Activated CD8-positive, alpha-beta memory T cell treated with anti-CD3 and anti-CD28 coated beads for 1 hour (primary cell): ENCODE measurements at places on chromosomes 4 and X.
A peak's percentile ranks its signal among the peaks of the same experiment; 100 is the strongest.

DNA sequence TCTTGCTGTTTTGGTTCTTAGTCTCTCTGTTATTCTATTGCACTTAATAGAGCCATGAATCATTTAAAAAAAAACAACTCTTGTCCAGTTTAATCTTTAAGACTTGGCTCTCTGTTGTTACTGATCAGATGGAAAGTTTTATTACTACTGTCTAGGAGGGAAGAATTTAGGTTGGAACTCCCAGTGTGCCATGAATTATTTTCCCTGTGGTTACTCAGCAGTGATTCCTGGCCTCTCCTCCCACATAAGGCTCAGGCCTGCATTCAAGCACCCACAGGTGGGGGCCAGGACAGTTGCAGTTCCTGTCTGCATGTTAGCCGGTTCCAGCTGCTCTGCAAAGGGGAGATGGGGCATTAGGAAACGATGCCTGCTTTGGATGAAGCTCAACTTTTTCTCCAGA lies 29.8 kb upstream of the ESX1 start:
- no peak for DNase-seq

DNA sequence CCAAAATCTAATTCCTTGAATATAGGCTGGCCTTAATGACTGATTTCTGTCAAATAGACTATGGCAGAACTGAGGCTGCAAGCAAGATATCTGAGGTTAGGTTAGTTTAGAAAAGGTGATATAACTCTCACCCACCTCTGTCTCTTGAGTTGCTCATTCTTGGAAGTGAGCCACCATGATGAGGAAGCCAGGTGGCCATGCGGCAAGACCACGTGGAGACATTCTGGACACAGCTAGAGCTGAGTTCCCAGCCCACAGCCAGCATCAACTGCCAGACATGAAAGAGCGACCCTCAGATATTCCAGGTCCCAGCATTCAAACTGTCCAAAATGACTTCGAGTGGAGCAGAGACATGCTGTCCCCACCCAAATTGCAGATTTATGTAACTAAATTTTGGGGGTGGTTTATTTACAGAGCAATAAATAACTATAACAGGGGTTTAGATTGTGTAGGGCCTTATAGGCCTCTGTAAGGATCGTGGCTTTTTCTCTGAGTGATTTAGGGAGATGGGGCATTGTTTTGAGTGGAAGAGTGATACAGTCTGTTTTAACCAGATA lies 33.7 kb downstream of the USP53 start:
- no peak for DNase-seq

GRCh38 chr4:142781114-142781513 lies 65.0 kb downstream of the INPP4B start:
- no peak for DNase-seq

GRCh38 chr4:89248879-89249281 lies 58.7 kb downstream of the GPRIN3 start:
- no peak for DNase-seq

DNA sequence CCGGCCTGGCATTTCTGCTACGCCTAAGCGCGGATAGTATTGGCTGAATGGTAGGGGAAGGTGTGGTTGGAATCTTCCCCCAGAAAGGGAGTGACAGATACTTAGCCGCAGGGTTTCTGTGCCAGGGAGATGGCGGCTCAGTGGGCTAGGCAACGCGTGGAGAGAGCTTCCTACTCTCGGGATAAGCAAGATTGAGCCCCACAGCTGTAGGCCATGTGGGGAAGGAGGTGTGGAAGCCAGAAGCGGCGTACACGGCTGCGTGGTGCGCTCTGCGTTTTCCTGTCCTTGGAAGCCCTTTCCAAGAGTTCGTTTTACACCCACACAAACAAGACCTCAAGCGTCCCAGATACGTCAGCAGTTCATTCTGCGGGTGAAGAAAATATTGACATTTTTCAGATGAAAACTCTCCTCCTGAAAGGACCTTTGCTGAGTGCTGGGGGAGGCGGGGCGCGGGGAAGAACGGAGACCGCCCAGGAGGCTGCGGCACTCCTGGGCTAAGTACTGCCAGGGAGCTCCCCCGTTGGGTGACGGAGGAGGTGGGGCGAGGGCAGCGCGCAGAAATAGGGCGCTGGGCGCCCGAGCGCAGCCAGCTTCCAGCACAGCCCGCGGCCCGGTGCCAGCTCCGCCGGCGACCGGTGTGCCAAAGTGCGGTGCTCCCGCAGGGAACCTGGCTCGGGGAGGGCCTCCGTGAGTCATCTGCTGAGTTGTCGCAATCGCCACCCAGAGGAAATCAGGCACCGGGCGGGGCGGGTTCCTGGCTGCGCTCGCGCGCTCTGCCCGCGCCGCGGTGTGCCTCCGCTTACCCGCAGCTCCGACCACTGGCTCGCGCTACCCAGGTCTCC lies at the start of gene GPAT3:
Gene GPAT3 (plus strand): TSS at position 589 of the 842 bp plus-strand sequence. CDS start 515 bp downstream, outside the sequence.
- DNase-seq, result peak; percentile 17

DNA sequence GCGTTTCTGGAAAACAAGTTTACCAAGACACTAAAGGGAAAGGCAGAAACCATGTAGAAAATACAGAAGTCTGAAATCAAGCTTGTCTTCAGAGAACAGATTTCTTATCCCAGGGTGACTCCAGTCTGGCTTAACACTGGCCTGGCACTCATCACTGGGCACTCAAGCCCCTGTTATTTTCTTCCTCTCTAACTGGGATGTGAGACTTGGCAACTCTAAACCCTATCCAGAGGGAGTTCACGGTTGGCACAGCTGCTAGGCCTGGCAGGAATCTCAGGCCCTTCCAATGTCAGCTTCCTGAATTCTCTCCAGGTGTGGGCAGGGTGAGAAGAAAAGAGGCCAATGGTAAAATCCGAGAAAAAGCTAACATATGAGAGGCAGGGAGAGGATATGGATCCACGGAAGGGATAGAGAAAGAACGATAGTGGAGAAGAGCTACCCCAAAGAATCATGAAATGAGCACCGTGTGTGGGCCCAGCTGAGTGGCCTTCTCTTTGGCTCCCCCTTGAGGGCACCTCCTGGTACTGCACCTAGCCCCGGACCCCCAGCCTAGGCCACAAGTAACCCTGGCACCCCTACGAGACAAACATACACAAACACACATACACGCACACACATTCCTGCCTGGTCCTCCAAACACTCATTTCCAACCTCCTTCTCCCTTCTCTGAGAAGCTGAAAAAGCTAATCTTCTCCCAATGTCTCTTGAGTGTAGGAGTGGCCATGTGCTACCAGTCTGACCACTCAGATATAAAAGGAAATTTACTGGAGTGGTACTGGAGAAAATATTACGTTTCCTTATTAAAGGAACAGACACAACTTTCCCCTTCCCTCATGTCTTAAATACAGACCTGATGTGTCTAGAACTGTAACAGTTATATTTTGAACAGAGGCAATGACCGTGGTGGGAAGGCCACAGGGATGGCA lies 16.6 kb upstream of the PTCHD1 start:
- DNase-seq, result no peak

DNA sequence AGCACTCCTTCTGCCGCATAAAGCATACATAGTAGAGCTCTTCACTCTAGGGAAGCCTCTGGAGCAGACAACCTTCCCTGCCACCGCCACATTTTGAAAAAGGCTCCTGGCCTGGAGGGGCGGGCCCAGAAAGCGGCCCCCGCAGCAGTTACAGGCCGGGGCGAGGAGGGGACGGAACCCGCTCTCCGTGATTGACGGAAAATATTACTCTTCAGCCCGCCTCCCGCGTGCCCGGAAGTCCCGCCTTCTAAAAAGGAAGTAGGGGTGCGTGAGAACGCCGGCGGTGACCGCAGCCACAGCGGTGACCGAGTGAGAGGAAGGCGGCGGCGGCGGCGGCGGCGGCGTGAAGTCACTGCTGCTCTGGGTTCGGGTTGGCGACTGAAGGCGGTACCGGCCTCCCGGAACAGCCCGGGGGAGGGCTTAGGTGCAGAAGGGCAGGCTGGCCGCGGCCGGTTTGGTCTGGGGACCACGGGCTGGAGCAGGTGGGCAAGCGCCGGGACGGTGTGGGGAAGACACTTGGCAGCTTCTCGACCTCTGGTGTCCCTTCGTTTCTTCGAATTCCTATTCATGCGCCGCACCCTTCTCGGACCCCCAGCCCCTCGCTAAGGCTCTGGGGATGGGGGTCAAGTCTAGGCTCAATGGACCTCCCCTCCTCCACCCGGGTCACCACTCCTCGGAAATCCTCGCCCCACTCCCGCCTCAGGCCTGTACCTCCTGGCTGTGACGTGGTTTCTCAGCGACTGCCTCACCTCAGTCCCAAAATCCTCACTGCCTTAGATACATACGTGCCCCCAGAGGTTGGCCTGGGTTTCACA lies at the start of gene HCCS:
Gene HCCS (plus strand): TSS at position 296 of the 815 bp plus-strand sequence. CDS start 729 bp downstream, outside the sequence.
- DNase-seq, result peak; percentile 61

DNA sequence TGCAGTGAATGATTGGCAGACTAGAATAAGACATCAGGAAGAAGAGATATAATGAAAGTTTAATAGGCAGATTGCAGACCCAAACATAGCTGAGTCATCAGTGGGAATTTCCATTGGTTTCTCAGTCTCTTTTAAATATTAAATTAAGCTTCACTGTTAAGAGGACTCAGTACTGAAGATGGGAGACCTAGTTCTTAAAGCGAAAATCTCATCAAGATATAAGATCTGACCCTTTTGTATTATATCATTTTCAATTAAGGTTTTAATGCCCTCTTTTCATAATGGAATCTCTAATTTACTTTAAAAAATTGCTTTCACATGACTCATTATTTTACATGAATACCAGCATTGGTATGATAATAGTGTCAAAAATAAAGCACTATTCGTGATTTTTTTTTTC lies 168.9 kb upstream of the ATOH1 start:
- no peak for DNase-seq

DNA sequence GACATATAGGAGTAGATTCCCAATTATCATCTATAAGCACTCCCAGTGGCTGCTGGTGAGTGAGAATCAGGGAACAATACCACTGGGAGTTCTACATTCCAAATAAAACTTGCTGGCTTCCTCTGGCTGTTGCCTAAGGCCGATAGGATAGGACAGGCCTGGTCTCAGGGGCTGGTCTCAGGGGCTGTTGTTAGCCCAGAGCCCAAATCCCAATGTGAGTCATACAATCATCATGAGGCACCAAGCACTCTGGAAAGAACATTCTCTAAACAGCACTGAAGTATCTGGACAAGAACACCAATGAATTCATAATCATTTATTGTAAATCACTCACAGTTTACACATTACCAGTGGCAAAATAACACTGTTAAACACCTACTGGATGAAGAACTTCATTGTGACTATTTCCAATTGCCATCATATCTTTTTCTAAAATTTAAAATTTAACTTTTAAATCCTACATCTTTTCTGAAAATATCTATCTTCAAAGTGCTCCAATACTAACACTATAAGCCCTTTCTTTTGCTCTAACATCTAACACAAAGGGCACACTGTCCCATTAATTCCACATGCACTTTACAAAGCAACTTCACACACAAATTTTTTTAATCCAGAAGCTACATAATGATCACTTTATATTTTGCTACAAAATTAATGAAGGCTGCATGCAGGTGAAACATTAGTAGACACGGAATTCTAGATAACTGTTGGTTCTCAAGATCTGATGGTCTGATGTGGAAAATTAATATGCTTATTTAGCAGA lies 67.6 kb upstream of the TMEM150C start:
- DNase-seq, result no peak

DNA sequence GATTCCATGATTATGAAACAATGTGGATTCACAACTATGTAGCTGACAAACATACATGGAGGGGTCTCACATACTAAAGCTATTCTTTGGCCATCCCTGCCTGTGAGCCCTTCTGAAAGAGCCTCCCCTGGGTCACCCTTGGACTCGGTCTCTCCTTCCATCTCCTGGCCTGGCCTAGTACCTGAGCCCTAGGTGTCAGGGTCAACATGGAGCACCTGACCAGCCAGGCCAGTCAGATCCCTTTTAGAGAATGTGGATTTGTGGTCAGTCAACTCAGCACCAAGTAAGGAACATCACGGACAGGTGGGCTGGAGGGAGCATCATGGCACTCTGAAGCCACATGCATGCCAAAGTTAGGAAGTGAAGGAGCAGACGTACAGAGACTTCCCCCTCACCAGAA lies 16.3 kb downstream of the ATP8A1 start:
- no peak for DNase-seq

- no peak for DNase-seq
These were observed 40.0 kb downstream of the ZFYVE28 start for GRCh38 chr4:2378401-2378800.

GRCh38 chrX:10011991-10012390 lies 44.8 kb downstream of the CLDN34 start:
- no peak for DNase-seq

DNA sequence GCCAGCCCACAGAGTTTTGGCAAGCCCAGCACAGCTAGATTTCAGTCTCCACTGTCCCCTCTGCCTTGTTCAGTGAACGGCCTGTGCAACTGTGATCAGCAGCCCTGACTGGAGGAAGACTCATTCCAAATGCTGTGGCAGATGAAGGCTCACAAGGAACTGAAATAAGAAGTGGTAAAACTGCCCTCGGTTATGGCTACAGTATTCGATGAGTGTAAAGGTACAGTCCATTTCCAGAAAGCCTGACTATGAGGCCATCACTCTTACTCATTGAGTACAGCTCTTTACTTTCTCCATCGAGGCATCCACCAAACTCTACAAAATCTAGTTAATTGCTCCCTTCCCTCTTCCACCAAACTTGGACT lies 69.1 kb downstream of the RHOH start:
- DNase-seq, result no peak

GRCh38 chr4:104507112-104507511 lies 12.4 kb upstream of the CXXC4 start:
- no peak for DNase-seq

GRCh38 chr4:145168581-145169187 lies 11.7 kb downstream of the OTUD4 start:
- DNase-seq, result no peak

GRCh38 chr4:5960252-5960880 lies 57.9 kb downstream of the C4orf50 start:
- DNase-seq, result no peak

- no peak for DNase-seq
These were observed 11.8 kb downstream of the MOB1B start for GRCh38 chr4:70914000-70914399.

DNA sequence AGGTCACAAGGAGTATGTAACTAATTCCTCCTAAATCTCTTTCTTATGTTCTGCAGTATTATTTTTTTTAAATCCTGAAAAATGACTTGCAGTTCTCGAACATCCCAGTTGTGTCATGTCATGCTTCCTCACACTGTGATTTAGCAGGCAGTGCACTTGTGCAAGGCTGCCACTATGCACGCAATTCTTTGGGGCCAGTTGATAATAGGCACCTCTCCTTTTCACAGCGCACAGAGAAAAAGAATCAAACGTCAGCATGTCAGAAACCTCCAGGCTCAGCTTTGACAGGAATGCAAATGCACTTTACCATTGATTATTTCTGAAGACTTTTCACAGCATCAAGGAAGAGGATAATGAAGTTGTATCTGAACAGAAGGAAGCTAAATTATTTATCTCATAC lies 62.9 kb downstream of the FGF13 start:
- DNase-seq, result no peak

GRCh38 chr4:4818415-4819212 lies 40.9 kb upstream of the MSX1 start:
- no peak for DNase-seq

GRCh38 chr4:47106561-47106960 lies 75.2 kb downstream of the GABRB1 start:
- no peak for DNase-seq

- DNase-seq, result no peak
These were observed 108.8 kb upstream of the MYOZ2 start for GRCh38 chr4:119026662-119027444.
